ENCODE measurements at places on chromosomes 6 and 20.

DNA sequence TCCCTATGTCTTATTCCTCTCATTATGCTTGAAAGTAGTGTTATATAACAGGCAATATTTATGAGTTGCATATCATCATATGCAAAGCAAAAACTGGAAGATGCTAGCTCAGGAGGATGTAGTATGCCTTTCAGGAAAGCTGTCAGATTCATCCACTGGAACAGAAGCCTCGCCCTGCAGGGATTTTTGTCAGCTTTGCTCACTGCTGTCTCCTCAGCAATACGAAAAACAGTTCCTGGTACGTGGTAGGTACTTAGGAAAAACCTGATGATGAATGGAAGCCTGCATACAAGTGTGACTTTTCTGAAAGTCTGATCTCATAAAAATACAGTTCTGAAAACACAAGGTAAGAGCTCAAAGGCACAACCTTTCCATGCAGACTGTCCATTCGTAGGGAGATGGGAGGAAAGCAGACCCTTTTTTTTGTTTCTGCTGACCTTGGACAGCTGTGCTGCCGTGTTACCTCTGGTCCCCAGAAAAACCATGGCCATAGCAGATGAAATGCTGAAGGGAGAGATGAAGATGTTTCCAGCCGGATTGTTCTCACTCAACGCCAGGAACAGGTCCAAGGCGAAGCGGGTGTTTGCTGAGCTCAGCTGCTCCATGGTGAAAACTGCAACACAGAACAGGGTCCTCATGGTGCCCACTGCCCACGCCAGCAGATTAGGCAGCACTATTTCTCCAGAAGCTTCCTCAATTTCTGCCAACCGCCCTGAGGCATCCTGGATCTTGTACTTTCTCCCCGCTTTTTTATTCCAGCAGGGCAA is 1.5 kb downstream of the SERPINB1 start:
- no peak for DNase-seq

DNA sequence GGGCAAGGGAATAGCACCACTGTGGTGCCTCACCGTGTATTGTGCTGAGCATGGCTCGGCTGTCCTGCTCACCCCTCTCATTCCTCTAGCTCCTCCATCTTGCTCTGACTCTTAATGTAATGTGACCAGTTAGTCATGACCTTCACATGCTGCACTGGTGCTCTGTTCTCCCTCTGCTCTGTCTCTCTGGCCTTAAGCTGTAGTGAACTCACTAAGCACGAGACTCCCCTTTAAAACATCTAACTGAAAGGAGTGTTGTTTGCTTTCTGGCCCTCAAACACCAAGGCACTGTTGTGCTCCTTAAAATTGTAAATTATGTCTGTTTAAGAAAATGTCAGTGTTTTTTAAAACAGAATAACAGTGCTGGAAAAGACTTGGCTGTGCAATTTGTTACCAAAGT is 140.4 kb downstream of the HDGFL1 start:
- DNase-seq = no peak

- DNase-seq = no peak
These were observed 40.6 kb upstream of the NFATC2 start for GRCh38 chr20:51583073-51583472.

GRCh38 chr6:97110626-97111025 is 172.4 kb downstream of the MMS22L start:
- no peak for DNase-seq

DNA sequence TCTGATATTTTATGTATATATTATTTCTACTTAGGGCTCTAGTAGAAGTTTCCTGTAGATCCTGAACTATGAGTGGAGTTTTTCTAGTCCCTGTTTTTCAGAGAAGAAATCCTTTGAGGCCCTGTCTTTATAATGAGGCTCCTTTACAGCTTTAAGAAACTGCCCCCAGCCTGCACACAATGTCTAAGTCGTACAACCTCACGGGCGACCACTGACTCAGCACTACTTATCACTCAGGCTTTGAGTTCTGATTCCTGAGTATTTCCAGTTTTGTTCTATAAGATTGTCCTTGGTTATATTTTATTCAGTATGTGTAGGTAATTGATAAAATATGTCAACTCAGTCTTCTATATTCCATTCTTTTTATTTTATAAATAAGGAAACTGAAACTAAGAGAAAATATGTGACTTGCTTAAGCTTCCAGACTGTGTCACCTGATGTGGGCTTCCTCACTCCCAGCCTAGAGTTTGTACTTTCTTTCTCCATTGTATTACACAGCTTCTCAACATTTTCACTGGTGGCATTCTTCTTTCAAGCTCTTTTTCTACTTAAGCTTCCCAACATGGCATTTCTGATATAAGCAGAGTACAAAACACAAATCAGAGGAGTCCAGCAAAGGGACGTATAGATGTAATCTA is 167.0 kb downstream of the TBX18 start:
- no peak for DNase-seq

- no peak for DNase-seq
These were observed 83.8 kb downstream of the ELOVL4 start for GRCh38 chr6:79863566-79863965.

- DNase-seq = no peak
These were observed 55.5 kb downstream of the TTI1 start for GRCh38 chr20:37977786-37978185.

- no peak for DNase-seq
These were observed 13.1 kb upstream of the RSPO4 start for GRCh38 chr20:1015181-1015580.

DNA sequence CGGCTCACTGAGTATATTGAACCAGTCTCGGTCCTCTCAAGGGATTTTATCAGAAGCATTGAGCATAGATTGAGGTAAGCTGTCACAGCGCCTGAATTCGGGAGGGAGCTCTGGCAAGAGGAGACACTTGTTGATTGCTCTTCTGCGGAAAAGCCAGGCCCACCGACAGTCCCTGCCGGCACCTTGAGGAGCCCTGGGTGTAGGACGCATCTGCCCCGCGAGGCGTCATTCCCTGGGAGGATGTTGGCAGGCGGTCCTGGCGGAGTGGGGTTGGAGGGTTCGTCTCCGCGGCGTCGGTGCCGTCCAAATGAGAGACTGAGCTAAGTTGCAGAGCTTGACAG is 843 bp downstream of the FBXO9 start:
- DNase-seq = no peak

All from stimulated activated CD8-positive, alpha-beta memory T cell treated with anti-CD3 and anti-CD28 coated beads, Interleukin-7, amount 100 ng/mL, for 1 hour (primary cell).